ENCODE measurements at places on chromosomes 3 and 15.

- DNase-seq, result no peak
These were observed 11.6 kb upstream of the XCR1 start for GRCh38 chr3:46038916-46039315.

GRCh38 chr15:37898362-37898761 is 36.1 kb upstream of the TMCO5A start:
- DNase-seq, result no peak

DNA sequence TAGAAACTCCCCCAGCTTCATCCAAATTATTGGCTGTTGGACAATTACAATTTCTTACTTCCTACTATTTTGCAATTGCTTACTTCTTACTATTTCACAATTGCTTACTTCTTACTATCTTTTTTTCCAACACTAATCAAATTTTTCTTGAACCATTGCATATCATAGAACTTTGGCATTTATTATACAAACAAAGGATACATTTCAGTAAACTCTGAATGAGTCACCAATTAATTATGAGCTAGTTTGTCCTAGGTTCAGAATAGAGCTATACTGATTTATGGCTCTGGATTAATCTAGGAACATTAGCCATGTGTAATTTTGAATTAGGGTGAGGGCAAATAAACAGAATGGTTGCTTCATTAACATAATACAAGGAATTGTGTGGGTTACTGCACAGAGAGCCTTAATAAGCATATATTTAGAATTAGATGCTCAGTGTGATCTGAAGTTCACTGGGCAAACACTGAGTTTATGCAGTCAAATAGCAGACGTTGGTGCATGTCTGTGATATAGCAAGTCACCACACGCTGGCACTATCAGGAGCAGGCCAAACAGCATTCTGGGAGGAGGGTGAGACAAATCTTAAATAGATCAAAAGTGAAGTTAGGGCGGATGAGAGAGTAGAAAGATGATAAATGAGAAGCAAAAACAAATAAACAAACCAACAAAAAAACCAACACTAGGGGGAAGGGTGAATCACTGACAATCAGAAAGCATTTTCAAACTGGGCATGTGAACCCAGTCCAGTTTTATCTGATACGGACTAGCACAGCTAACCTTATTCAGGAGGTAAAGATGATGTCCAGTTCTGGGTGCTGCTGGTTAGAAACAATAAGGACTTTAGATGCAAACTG is 21.5 kb downstream of the GABRR3 start:
- DNase-seq, result peak; percentile 38

DNA sequence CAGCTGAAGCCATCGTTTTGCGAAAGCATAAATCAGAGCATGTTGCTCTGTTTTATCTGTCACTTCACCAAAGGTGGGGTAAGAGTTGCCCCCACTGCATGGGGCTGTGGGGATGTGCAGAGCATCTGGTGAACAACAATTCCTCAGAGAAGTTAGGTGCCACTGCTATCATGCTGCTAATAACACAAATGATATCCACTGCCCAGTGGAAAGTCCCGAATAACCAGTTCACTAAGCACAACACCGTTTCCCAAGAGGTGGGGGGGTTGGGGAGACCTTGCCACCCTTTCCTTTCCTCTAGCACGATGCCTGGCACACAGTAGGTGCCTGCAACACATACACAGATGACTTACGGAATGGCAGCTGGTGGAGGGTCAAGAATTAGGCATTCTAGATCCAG is 38.6 kb downstream of the FAM3D start:
- no peak for DNase-seq

GRCh38 chr3:46924921-46925584 is 47.5 kb downstream of the PTH1R start:
- no peak for DNase-seq

DNA sequence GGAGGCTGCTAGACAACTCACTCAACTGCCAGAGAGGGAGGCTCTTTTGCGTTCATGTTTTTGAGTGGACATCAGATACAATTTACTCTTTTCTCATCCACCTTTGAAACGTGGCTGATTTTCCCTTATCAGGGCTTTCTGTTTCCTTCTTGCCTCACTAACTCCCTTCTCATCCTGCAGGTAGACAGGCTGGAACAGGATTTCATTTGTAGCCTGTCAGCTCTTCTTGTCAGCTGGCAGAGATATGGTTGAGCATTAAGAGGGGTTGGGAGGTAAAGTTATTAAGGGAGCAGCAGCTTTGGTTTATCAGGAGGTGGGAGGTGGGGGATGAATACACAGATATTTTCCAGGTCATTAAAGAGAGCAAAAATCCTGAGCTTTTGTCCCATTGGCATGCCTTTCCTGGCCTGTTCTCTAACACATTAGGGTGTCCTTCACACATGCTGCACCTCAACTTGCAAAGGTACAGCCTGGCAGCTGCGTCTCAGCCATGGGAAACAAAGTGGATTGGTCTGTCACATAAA is 73.5 kb downstream of the PPM1L start:
- DNase-seq, result no peak

- peak; percentile 53 for DNase-seq
These were observed 31.4 kb upstream of the PRTG start for GRCh38 chr15:55774113-55774970.

DNA sequence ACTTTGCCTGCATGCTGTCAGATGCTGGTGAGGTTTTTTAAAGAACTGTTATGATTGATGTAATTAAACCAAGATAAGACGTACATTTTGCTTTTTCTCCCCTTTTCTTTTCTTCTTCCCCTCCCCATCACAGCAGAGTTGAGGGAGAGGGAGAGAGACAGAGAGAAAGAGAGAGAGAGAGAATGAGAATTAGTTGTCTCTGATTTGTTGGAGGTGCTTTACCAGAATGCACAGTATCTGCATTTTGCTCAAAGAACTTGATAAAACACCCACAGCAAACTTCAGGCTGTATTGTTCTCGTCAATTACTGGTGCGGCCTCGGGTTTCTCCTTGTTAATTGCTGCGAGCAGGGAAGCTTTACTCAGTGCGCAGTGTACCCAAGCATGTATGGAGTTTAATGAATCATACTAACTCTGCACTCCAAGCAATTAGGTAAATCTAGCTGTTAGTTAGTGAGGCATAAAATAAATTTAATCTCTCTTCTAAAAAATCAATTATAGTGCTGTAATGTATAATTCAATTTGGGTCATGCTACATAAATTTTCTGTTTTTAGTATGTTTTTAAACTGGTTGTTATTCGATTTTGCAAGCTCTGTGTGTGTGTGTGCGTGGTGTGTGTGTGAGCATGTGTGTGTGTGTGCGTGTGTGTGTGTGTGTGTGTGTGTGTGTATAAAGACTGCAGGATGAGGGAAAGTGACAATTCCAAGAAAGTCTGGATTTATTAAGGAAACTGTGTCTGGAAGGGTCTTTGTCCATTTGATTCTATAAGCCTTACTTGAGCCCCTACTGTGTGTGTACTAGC is 273.4 kb downstream of the TLE3 start:
- no peak for DNase-seq

DNA sequence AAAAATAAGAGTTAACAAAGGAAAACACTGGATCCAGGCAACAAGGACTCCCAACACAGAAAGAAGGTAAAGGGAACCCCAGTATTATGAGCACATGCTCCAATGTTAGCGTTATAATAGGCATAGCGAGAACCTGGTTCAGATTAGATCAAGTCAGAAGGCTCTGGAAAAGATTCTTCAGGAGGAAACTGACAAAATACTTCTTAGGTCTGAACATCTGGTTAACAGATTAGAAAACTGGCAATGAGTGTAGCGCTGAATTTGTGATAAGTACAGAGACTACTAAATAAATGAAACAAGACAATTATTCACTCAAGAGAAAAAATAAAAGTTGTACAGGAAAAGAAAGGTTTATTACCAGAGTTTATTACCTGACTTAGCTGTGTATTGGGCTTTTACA is 146.1 kb downstream of the DPH6 start:
- DNase-seq, result no peak

DNA sequence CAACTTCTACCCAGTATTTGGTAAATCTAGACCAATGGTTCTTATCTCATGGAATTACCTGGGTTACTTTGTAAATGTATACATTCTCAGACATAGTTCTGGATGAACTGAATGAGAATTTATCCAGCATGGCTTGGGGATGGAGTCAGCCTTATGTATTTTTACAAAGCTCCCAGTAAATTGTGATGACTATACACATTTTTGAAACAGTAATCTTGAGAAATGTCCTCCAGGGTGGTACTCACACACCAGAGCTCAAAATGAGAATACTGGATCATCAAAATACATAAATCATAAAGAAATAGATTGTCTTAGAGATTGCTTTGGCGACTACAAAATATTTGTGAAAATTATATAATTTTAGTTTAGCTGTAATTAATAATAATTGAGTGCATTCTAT is 722.1 kb upstream of the DPPA4 start:
- no peak for DNase-seq

- no peak for DNase-seq
These were observed 91.8 kb downstream of the TOP2B start for GRCh38 chr3:25572919-25573385.

GRCh38 chr15:39663704-39664250 is 82.9 kb downstream of the THBS1 start:
- no peak for DNase-seq

DNA sequence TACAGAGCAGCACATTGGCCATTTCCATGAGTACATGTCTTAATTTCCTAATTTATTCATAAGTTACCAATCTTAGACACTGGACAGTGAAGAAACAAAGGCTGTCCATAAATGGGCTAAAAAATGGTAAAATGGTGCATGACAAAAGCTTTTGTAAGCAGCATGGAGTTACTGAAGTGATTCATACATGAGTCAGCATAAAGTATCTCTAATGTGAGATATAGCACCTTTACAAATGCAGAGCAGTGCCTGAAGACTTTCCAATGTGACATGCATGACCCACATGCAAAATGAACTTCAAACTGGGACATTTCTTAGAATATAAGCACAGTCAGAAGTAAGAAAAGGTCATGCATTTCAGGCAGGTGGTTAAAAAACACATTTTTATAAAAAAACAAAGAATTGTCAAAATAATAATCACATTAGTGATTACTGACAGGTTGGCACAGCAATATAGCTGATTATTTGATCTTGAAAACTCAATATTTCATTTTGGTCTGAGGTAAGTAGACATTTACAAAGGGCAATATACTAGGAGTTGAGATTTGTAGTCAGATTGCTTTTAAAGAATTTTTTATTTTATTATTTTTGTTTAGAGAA is 299.3 kb downstream of the PLCL2 start:
- DNase-seq, result no peak

- peak; percentile 59 for DNase-seq
These were observed 386 bp downstream of the SQOR start for GRCh38 chr15:45635191-45635638.

DNA sequence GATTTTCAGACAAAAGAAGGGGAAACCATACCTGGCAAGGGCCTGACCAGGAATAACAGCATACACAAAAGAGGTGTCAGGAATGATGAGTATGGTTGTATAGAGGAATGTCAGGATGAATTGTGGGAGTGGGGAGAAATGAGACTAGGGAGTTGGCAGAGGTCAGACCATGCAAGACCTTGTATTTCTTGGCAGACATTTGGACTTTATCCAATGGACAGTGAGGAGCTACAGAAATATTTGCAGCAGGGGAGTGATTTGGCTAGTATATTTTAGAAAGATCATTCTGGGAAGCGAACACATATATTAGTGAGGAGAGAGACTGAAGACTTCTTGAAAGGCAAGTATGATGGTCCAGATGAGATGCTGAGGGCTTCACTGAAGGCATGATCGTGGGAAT is 25.4 kb upstream of the ALPK3 start:
- no peak for DNase-seq

DNA sequence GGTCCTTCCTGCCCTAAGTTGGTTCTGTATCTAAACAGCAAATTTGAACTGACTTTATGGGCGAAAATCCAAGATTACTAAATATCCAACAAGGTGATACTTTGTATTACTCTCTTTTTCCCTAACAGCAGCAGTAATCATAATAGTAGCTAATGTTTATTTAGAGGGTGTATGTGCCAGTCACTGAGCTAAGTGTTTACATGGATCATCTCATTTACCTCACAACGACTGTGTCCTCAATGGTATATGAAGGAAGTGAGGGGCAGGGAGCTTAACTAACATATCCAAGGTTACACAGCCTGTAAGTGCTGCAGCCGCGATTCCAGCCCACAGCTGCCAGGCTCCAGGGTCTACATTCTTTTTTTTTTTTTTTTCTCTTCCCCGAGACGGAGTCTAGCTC is 10.3 kb upstream of the LRRC34 start:
- no peak for DNase-seq

GRCh38 chr15:64560998-64561397 is 100.6 kb downstream of the ZNF609 start:
- no peak for DNase-seq

- DNase-seq, result no peak
These were observed 23.4 kb upstream of the PLOD2 start for GRCh38 chr3:146184241-146185015.

DNA sequence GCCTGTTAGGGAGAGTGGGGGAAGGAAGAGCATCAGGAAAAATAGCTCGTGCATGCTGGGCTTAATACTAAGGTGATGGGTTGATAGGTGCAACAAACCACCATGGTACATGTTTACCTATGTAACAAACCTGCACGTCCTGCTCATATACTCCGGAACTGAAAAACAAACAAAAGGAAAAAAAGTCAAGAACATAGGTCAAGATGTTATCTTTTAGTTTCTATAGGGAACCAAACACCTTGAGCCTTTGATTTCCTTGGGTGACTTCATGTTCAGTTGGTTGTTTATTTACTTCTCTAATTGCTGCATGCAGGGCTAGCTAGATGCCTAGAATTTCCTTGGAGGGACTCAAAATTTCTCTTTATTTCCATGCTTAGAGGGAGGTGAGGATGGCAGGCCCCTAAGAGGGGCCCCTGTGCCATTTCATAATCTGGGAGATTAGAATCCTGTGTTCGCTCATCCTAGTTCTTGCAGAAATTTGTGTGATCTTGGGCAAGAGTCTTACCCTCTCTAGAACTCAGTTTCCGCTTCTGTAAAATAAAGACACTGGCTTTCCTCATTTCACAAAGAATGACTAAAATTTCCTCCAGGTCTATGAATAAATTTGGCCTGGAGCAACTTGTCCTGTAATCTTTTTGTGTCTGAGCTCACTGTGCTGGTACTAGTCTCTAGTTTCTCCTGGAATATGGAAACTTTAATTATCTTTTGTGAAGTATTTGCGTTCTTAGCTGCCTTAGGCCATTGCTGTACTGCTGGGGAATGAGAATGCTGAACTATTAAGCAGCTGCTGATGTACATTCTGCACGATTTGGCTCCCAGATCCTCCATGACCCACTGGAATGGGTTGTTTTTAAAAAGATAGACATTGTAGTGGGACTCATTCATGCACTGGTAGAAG is 457.5 kb downstream of the EDEM1 start:
- DNase-seq, result peak; percentile 14

DNA sequence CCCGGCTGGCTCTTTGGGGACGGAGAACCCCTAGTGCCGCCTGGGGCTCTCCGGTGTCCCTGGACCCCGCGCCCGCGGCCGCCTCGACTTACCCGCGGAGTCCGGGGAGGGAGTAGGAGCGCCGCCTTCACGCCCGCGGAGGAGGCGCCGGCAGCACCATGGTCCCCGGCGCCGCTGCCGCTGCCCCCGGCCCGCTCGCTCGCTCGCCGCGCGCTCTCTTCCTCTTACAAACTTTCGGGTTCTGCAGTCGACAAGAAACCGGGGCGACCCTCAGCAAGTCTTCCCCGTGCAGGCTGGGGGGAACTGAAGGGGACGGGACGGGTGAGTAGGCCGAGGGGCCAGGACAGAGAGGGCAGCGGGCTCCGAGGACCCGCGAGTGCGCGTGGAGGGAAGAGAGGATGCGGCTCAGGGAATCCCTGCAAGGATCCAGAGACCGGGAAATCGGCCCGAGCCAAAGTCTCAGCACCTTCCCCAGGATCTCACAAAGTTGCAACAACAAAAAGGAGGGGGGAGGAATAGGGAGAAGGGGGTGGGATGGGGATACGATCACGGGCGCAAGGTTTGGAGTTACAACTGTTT is 2.0 kb downstream of the FOXP1 start:
- peak; percentile 55 for DNase-seq
